M059J (cell line): ENCODE measurements at places on chromosomes 12 and 14. TPM values are rescaled to one million over a fixed set of nuclear protein-coding genes. Genes with fewer than 3 reads are reported as not detected.

DNA sequence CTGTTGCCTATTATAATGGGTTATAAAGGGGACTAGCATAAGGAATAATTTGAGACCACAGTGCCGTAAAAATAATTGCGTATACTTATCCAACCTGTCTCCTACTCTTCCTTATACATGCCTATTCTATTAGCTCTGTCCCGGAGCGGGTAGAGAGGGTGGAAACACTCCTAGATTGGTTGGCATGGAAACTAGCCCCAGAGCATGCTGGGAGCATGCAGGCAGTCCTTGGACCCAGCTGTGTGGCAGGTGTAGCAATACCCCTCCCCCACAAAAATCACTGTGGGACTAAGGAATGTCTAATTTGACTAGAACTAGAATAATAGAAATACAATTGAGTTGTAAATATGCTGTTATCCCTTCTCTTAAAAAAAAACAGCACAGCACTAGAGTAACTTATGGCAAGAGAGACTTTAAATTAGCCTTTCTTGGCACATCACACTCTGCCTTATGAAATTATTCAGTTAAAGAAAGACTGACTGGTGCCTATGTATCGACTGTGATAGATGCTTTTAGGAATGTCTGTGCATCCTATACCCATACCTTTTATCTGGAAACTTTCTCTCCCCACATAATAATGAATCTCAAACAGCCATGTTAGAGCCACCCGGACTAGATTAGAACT, 244.0 kb upstream of the DAAM1 start:
- DNase-seq, result no peak

DNA sequence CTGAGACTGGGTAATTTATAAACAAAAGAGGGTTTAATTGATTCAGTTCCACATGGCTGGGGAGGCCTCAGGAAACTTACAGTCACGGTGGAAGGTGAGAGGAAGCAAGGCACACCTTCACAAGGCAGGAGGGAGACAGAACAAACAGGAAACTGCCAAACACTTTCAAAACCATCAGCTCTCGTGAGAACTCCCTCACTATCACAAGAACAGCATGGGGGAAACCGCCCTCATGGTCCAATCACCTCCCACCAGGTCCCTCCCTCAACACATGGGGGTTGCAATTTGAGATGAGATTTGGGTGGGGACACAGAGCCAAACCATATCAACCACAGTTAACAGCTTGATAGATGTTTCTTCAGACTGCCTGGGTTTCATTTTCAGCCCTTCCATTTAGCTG, 6.2 kb upstream of the GNPNAT1 start:
- no peak for DNase-seq

- no peak for DNase-seq
Observed at GRCh38 chr12:80567401-80567800, 123.4 kb downstream of the PTPRQ start.

DNA sequence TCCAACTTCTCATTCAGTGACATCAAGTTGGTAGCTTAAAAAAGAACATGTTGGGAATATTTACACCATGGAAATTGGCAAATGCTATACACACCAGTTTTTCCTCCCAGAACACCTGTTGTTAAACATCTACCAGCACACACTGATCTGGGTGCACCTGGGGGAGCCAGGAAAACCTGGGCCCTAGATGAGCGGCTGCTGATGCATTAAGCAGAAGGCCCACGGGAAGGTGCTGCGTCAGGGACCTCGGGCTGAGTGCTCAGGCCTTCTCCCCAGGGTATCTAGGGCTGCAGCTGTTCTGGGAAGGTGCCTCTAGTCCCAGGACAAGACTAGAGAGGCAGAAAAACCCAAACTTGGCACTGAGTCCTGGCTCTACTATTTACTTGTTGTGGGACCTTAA, 2.8 kb upstream of the NGB start:
- DNase-seq, result no peak

DNA sequence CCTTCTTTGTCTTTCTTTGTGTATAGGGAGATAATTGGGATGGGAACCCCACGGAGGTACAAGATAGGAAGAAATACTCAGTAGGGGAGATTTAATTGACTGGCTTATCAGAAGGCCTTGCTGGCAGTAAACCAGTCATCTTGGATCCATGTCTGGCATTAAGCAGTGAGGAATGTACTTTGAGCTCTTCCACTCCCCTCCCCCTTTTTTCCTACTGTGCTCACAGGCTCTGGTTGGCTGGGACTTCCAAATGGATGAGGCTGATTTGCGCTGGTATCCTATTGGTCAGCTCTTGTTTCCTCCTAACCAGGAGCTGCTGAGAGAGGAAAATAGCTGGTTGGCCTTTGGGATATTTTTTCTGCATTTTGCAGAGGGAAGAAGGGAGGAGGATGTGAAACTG, 24.7 kb downstream of the NGDN start:
- DNase-seq, result no peak

DNA sequence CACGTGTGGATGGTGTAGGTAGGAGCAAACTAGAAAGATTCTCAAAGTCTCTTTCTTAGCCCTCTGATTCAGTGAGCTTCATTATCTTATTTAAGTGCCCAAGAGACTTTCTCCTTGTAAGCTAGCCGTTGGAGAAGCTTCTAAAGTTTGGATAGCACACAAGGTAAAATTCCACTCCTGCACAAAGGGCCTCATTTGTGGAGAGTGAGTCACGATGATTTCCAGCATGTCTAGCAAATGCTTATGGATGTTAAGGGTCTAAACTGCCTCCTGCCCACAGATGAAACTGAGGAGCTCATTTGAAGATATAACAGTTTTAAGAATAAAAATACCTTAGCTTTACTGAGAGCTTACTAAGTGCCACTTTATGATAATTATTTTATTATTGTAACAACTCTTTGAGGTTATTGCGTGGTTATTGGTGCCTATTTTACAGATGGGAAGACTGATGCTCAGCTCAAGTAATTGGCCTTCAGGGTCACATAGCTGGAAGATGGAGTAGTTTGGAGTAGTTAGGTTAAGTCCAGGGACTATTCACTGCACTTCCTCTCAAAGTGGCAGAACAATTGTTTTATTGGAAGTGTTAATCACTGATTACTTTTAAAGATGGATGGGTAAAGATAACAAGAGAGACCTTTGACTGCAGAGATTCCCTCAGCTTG, 78.7 kb upstream of the HIF1A start:
- peak; percentile 90 for DNase-seq

DNA sequence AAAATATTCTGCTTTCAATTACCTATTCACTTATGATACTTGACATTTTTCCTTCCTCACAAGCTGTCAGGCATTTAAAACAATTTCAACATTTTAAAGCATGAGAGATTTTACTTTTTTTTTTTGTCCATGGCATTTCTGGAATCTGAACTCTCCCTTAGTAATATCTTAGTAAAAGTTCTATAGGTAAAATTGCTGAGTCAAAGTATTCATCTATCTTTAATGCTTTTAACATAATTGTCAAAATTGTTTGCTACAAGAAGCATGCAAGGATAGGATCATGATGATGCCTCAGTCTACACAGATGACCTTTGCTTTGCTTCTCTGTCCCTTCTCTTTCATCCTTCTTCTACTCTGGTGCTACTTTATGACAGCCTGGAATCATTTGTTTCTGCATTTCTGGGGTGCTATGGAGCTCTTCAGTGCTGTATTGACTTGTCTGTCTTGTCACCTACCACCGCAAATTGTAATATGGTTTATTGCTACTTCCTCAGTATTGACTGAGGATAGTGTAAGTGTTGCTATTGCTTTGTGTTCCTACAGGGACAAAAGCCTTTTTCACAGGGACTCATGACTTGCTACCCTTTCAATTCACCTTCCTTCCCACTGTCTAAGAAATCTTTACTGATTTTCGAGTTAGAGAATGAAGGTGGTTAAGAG, 589.8 kb upstream of the ATP2B1 start:
- no peak for DNase-seq

- no peak for DNase-seq
Observed at GRCh38 chr12:2039034-2039433, 13.8 kb upstream of the CACNA1C start.

- DNase-seq, result peak; percentile 54
Observed at GRCh38 chr12:80412343-80412953, 31.6 kb upstream of the PTPRQ start.

GRCh38 chr14:61430066-61430757, 108.8 kb downstream of the PRKCH start:
- DNase-seq, result no peak

DNA sequence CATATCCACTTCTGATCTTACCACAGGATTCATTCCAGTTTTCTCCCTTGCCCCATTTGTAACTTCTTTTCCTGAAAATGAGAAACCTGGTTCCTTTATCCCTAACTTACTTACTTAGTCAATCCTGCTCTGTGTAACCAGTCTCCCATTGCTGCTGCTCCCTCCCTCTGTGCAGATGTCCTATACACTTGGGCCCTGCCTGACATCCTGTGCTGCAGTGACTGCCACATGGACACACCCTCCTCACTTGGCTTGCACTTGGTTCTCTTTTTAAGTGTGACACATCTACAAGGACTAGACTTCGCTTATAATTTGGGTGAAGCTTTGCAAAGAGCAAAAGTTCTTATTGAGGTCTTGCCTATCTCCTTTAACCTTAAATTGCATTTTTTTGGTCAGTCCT, 51.4 kb downstream of the FGD4 start:
- DNase-seq, result no peak

DNA sequence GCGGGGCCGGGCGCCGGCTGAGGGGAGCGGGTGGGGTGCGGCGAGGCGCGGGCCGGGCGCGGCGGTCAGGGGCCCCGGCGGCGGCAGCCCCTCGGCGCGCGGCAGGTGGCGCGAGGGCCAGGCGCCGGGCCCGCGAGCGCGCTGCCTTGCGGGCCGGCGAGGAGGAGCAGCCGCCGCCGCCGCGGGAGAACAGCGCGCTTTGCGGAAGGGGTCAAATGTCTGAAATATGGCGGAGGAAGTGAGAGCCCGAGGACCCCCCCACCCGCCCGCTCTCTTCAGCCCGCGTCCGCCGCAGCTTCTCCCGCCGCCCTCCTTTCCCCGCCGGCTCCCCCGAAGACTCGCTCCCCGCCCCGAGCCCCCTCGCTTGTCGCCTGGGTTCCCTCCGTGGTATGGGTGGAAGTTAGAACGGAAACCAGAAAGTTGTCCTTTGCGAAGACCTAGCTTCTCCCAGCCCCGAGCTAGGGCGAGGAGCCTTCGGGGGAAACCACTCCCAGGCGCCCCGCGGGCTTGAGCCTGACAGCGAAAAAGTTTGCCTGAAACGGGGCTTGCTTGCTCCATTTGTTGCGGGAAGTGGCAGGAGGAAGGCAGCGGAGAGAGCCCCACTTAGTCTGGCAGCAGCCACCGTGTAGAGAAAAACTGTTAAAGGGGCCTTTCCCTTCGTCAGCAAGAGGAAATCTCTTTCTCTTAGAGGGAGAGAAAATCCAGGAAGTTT, 551 bp downstream of the RAP1B start:
- peak; percentile 63 for DNase-seq

- no peak for DNase-seq
Observed at GRCh38 chr12:3732901-3733300, 20.0 kb downstream of the CRACR2A start.

- no peak for DNase-seq
Observed at GRCh38 chr12:66210840-66211239, 21.8 kb downstream of the IRAK3 start.

DNA sequence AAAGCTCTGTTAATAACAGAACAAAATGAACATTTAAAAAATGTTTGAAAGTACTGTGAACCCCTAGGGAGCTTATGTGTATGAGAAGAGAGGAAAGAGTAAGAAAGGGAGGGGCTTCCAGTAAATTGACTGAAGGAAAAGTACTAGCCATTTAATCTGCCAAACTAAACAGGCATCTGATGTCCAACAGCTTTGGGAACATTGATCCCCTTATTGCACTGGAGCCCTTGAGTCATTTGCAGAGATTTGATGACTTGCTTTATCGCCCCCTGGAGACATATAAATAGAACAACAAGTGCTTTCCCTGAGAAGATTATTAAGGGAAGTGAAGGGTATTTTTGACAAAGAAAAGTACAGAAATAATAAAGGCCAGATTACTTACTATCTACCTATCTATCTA, 319.3 kb upstream of the NOVA1 start:
- DNase-seq, result no peak

GRCh38 chr14:70784886-70785285, 24.4 kb downstream of the MAP3K9 start:
- DNase-seq, result no peak

MYF6 gene
- total RNA-seq, result not detected in 2 replicates

FGF23 gene
- total RNA-seq, result not detected in 2 replicates

CFL2 gene
- 124 and 164 TPM in 2 replicates for total RNA-seq

DACT1 gene
- 6.3 and 10.0 TPM in 2 replicates for total RNA-seq

EPYC gene
- 0.17 TPM in 1 of 2 replicates, not detected in the other for total RNA-seq

LPAR5 gene
- 0.27 TPM in 1 of 2 replicates, not detected in the other for total RNA-seq

KDM5A gene
- total RNA-seq, result 33.8 and 40.3 TPM in 2 replicates

NFATC4 gene
- total RNA-seq, result 0.37 and 0.44 TPM in 2 replicates

DNAI7 gene
- 0.39 and 0.59 TPM in 2 replicates for total RNA-seq

FAM181A gene
- total RNA-seq, result not detected in 2 replicates

OVCH1 gene
- not detected in 2 replicates for total RNA-seq

GPRC5D gene
- not detected in 2 replicates for total RNA-seq

BICD1 gene
- 6.8 and 13.3 TPM in 2 replicates for total RNA-seq

ARMH4 gene
- total RNA-seq, result 0.91 and 3.0 TPM in 2 replicates

PMCH gene
- not detected in 2 replicates for total RNA-seq

RERGL gene
- total RNA-seq, result not detected in 2 replicates

HECTD1 gene
- total RNA-seq, result 54.5 and 110 TPM in 2 replicates

CRACR2A gene
- not detected in 2 replicates for total RNA-seq

GPATCH2L gene
- 18.0 and 29.0 TPM in 2 replicates for total RNA-seq

YAF2 gene
- total RNA-seq, result 17.9 and 21.6 TPM in 2 replicates
